ENCODE measurements at places on chromosomes 2 and 18.

- DNase-seq: no peak
Observed at GRCh38 chr2:117058366-117058765, 756.1 kb upstream of the DDX18 start.

DNA sequence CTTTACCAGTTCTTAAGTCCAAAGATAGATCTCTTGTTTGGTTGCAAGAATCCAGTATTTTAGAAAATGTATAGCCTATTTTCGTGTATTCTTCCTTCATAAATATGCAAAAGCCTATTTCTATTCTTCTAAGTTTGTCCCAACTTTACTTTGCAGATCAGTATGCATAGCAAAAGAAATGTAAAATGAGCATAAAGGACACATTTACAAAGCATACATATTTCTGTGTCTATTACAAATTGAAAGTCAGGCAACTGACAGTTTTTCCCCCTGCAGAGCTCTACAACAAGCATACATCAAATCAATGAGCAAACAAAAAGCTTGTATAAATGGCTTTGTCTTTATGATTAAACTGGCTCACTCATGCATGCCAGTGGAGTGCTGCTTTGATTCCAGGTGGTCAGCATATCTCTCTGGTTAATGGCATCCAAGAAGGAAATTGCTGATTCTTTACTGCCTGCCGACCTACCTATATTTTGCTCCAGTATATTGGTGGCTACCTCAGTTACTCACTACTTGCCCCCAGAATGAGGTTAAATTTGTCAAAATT is 10.0 kb upstream of the VPS54 start:
- DNase-seq: no peak

DNA sequence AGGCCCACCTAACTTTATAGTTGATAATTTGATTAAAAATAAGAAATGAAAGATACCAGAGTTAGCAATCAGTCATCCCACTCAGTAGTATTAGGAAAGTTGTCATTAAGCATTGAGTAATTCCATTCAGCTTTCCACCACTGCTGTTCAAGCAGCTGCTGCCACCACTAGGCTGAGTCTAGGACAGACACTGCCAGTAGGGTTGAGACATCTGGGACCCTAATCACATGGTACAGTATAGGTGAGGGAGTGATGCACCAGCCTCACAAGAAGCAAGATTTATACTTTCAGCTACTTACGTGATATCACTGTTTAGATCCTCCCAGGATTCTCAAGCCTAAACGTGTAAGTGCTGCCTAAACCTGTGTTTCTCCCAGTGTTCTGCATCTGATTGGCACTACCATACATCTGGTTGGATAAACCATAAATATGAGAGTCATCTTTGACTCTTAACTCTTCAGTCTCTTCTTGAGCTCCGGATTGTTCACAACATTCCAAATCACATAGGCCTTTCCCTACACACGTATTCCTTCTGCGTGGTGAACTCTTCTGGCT is 3.2 kb downstream of the UBXN4 start:
- no peak for DNase-seq

DNA sequence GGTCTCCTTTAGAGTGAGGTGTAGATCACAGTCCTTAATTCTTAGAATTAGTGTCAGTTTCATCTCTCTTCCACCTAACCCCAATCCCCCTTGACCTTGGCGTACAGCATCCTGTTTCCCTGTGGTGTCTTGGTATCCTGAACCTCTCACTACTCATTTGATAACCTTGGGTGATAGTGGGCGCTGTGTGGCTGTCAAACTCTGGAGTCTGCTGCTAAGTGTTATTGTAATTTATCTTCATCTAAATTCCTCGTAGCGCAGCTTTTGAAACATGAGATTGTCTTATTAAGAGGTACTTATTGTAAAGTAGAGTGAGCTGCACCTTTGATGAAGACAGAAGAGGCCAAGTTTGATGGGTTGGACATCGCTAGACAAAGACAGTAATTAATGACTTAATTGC is 222.6 kb upstream of the SPRED2 start:
- peak; percentile 74 for DNase-seq

DNA sequence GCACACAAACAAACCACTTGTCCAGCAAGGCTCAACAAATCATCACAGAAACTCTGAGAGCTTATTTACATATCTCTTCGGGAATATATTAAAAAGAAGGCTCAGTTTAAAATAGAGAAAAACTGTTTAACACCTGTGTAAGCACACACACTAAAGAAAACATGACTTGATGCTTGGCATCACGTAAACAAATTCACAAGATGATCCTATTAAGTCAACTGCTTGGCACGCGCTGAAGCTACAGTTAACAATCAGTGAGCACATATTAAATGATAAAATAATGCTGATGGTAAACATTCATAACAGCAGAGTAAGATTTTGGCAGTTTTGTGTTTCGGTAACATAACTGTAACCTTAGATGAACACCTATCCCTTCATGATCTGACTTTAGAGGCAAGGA is 4.3 kb upstream of the HES6 start:
- no peak for DNase-seq

DNA sequence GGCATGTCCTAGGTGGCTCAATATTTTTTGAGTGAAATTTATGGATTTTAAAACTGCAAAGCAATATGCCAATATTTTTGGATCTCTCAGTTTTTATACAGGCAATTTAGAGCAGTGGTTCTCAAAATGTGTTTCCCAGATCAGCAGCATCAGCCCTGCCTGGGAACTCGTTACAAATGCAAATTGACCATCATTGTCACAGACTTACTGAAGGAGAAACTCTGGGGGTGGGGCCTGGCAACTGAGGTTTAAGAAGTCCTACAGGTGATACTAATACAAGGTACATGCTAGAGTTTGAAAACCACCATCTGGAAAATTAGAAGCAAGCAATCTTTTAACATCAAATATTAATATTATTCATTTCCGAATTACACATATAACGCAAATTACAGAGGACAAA is 215.6 kb upstream of the PID1 start:
- DNase-seq: no peak

DNA sequence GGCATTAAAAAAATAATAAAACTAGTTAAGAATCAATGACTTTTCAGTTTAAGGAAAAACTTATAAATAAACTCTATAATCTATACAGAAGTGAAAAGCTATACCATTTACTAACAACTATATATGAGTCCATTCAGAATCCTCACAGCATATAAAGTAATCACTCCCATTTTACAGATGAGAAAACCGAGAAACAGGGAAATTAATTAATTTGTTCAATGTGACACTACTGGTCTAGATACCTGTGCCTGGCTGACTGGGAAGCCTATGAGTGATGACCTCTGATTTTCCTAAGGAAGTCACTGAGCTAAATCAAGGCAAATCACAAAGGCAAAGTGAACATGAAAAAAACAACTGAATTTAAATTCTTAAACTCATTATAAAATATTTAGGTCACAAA is 99.5 kb upstream of the RNU4ATAC start:
- DNase-seq: no peak

- DNase-seq: no peak
Observed at GRCh38 chr2:120013597-120014223, 833 bp downstream of the EPB41L5 start.
